CD4-positive, alpha-beta T cell treated with Interleukin-4 for 1 hour (primary cell): ENCODE measurements at places on chromosomes 13 and 19.

DNA sequence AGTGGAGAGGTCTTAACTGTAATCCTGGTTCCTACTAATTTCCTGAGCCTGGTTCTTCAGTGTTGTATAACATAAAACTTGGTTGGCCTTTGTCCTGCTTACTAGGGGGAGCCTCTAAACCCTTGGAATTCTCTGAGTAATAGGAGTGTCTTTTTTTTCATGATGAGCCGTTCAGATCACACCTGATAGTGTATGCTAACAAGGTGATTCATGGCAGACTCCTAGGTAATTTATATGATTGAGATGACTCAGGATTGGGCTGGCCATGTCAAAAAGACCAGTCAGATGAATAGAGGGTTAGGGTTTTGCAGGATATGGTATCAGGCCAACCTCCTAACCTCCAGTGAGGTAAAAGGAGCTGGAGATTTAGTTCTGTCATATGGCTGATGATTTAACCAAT is 135.8 kb upstream of the KLF12 start:
- no peak for DNase-seq

GRCh38 chr19:18611327-18612050 is 1.2 kb upstream of the TMEM59L start:
- DNase-seq = no peak

- peak; percentile 26 for DNase-seq
Measured at GRCh38 chr19:8161135-8161646, 11.8 kb upstream of the FBN3 start.

DNA sequence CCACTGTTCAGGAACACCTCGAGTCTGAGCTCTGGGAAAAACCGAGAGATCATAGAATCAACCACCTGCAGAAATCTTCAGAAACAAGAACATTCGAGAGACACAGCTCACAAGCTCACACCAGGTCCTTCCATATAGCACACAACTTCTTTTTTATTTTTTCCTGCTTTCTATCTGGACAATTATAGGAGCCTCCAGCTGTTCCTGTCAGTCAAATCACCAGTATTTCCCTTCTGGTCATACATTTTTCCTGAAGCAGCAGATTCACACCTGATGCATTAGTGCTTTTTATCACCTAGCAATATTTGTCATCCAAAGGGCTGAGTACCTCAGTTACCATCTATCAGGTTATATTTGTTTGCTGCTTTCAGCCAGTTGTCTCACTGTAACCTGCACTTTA is 323.5 kb downstream of the FOXO1 start:
- DNase-seq = no peak

DNA sequence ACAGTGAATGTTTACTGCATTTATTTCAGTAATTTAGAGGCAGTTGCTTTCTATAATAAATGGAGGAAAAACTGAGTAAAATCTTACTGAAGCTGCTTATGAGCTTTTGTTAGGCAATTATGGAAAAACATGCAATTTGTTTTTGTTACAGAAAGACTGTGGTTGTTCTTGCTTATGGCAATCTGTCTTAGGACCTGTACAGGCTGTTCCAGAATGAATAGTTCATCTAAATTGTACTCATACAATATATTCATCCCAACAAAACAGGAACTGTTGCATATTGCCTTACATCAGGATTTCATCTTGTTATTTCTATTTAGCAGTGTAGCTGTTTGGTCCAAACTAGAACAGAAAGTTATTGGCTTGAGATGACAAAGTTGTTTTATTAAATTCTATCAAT is 199.2 kb downstream of the NALCN start:
- no peak for DNase-seq

DNA sequence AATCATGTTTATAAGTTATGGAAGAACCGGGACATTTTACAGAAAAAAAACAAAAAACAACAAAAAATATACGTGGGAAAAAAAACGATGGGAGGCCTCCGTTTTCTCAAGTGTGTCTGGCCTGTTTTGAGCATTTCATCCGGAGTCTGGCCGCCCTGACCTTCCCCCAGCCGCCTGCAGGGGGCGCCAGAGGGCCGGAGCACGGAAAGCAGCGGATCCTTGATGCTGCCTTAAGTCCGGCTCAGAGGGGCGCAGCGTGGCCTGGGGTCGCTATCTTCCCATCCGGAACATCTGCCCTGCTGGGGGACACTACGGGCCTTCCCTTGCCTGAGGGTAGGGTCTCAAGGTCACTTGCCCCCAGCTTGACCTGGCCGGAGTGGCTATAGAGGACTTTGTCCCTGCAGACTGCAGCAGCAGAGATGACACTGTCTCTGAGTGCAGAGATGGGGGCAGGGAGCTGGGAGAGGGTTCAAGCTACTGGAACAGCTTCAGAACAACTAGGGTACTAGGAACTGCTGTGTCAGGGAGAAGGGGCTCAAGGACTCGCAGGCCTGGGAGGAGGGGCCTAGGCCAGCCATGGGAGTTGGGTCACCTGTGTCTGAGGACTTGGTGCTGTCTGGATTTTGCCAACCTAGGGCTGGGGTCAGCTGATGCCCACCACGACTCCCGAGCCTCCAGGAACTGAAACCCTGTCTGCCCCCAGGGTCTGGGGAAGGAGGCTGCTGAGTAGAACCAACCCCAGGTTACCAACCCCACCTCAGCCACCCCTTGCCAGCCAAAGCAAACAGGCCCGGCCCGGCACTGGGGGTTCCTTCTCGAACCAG is 1.8 kb upstream of the APOE start:
- DNase-seq = peak; percentile 64

DNA sequence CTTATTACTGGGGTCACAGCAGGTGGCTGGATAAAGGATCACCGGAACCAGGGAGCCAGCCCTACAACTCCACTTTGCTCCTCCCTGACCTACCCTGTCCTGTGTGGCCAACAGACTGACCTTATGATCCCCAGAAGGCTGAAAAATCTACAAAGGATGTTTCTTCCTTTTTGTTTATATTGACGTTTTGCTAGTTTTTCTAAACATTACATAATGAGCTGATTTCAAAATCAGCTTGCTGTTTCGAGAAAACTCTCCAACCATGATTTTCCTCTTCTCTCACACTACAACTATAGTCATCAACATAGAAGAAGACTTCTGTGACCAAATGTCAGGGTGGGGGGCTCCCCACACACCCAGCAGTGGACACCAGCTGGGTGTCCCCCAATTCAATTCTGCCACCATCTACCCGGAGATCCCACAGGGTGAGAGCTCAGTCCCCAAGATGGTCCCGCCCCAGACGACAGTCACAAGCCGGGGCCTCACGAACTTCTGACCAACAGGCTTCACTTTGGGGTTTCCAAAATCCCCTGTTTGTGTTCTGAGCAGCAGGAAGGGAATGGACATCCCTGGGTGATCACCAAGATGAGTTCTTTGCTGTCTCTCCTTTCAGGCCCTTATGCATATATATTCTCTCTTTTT is 35.0 kb downstream of the ZNF536 start:
- DNase-seq = no peak

DNA sequence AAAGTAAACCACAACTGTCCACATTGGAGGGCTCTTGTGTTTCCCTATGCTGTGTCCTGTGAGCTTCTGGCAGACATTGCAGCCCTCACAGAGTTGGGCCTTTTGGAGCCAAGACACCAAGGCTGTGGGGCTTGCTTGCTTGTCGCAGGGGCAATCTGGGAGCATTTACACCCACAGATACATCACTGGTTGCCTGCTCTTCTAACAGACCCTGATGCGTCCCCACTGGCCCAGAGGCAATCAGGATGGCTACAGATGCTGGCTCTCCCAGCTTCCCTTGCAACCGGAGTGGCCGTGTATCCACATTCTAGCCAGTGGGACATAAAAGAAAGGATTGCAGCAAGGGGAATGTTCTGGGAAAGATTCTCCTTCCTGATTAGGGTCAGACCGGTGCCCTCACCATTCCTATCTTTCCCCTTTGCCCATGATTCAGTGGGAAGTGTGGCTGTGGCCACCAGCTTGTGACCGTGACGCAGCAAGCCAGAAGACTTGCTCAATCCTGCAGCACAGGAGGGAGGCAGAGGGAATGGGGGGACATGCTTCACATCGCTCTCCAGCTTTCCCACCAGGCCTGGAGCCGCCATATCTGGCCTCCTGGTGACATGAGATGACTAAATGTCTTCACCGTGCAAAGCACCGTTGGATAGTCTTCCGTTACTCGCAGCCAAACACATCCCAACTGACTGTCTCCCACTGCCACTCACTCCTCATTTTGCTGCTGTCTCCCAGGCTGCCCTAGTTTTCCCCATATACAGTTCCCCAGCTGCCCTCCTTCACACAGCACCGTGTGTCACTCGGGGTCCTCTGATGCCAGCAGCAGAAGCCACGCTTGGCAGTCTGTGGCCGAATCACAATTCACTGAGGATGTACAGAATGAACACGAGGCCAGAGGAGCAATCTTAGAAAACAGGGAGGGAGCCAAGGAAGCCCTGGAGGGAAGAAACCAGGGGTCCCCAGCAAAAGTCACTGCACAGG is 151.0 kb downstream of the DPF1 start:
- DNase-seq = no peak

DNA sequence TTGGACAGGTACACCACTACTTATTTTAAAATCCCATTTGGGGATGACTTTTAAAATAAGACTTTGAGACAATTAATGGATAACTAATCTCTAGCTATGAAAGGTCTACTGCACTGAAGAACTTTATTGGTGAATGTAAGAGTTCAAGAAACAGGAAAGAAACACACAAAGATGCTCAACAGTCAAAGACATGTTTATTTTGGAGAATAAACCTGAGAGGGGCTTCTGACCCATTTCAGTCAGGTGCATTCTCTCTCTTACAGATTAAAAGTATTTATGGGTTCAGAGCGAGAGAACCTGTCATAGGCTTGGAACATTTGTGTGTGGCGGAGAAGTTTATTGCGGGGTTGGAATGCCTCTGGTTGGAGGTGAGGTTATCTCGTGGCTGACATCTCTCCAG is 94.3 kb upstream of the USP29 start:
- DNase-seq = no peak

DNA sequence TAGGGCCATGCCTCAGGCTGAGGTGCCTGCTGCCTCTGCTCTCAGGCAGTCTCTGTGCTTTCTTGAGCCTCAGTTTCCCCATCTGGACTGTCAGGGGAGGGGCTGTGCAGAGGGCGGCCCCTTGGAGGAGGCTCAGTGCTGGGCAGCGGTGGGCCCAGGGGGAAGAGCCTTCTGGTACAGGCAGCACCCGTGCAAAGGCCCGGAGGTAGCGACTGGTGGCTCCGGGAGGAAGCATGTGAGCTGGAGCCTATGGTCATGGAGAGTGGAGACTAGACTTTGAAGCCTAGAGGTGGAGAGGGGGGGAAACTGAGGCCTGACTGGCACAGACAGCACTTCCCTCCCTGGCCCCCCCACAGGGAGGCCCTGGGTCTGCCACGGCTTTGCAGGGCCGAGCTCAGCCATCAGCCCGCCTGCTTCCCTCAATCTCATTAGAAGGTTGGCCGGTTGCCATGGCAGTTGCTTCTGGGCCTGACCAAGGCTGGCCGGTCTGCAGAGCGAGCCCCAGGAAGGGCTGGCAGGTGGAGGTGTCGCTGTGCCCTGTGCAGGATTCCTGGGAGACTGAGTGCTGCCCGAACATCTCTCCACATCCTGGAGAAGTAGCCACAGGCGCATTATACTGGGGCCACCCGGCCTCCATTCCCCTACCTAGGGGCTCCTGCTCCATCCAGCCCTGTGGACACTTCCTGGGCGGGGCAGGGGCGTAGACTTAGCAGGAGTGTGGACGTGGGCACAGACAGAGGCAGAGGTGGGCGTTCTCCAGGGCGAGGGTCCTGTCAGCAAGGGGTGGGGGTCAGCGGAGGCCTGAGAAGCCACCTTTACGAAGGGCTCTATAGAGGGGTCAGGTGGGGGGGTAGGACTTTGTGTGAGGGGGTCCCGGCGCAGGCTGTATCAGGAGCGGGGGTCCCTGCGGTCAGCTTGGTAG is 53.2 kb downstream of the CRTC1 start:
- no peak for DNase-seq

GRCh38 chr19:10332965-10333757 is at the start of gene RAVER1:
Gene RAVER1 (minus strand): TSS chr19:10333529. CDS start chr19:10333507, 22 bp downstream.
- peak; percentile 98 for DNase-seq

- no peak for DNase-seq
Measured at GRCh38 chr13:66329988-66330451, 900.1 kb downstream of the PCDH9 start.

DNA sequence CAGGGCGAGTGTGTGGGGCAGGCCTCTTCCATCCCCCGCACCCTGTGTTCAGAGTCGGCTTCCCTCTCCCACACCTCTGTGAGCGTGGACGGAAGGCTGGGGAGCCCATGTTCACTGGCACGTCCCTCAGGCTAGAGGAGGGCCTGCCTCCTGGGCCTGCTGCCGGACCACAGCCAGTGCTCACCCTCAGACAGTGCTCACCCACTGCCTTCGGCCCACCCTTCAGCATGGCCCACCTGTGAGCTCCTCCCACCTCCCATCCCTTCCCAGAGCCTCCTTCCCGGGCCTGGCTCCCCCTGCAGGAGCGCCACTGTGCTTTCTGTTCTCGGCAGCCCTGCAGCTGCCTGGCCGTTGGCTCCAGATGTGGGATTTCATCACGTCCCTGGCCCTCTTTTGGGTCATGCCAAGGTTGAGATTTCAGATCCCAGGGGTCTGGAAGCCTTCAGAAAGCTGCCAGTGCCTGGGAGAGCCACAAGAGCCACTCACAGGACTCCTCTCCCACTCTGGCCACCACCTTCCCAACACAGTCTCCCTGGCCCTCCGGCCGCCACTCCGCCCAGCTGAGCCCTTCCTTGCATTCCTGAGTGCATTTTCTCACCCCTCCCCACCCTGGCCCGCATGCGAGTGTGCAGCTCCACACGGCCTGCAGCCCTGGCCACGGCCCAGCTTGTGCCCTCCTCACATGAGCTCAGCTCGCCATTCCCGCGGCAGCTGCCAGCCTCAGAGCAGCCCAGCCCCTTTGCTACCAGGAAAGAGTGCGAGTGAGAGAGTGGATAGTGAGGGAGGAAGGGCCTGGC is 25.3 kb downstream of the CAPN12 start:
- DNase-seq = no peak

DNA sequence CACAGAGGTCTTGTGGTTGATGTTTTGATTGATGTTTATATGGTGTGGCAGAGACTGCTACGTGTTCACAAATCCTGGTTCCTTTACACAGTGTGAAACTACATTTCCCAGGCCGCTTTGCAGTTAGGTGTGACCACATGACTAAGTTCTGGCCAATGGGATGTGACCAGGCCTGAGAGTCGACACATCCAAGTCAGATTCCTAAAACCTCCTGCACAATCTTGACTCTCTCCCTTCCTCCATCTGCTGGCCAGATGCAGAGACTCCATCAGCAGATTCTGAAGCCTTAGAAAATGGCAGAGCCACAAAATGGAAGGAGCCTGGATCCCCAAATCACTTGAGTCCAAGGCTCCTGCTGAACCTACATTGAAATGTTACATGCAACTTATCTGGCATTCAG is 12.6 kb downstream of the CD37 start:
- peak; percentile 38 for DNase-seq
